ENCODE measurements at places on chromosomes 2 and 18.

DNA sequence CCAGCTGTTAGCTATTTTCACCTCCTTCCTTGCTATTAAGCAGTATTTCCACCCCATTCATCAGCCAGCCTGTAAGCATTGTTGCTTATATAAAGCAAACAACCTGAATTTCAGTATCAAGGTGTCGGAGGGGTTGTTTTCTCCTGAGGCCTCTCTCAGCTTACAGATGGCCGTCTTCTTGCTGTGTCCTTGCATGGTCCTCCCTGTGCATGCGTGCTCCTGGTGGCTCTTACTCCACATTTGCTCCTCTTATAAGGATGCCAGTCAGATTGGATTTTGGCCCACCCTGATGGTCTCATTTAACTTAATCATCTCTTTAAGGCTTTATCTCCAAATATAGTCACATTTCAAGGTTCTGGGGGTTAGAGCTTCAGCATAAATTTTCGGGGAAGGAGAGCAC is 2.6 kb downstream of the MAIP1 start:
- no peak for DNase-seq

- no peak for DNase-seq
Observed at GRCh38 chr2:74872389-74872836, 38.5 kb downstream of the HK2 start.

DNA sequence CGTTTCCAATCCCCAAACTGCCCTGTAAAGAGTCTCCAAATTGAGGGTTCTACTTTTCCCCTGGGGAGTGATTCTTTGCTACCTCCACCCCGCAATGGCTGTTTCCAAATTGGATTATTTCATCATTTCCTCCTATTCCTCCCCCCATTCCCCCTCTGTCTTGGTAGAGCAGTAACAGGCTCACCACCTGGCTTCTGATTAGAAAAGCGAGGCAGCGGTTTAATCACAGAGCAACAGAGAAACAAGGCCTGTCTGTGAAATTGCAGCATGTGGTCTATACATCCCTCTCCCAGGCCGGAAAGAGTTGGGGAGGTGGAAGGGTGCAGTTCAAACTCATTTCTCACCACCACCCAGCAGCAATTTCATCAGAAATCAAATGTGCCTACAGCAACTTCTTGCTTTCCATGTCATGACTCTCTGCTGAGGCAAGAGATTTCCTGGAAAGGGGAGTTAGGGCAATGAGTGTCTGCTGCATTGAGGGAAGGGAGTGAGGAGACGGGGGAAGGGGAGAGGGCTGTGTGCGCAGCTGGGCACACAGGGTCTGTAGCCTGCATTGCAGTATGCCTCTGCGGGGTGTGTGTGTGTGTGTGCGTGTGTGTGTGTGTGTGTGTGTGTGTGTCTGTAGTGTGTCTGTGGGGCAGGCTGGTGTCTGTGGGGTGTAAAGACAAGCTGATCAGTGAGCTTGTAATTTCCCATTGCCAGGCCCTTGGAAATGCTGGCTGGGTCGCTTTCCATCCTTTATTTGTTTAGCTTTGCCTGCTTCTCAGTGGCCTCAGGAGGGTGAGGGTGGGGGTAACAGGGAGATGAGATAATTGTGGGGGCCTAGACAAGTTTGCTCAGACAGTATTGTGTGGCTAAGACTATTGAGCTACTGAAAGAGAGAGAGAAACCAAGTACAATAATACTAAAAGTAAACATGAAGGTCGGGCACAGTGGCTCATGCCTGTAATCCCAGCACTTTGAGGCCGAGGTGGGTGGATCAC is 13.5 kb upstream of the IGFBP2 start:
- no peak for DNase-seq

DNA sequence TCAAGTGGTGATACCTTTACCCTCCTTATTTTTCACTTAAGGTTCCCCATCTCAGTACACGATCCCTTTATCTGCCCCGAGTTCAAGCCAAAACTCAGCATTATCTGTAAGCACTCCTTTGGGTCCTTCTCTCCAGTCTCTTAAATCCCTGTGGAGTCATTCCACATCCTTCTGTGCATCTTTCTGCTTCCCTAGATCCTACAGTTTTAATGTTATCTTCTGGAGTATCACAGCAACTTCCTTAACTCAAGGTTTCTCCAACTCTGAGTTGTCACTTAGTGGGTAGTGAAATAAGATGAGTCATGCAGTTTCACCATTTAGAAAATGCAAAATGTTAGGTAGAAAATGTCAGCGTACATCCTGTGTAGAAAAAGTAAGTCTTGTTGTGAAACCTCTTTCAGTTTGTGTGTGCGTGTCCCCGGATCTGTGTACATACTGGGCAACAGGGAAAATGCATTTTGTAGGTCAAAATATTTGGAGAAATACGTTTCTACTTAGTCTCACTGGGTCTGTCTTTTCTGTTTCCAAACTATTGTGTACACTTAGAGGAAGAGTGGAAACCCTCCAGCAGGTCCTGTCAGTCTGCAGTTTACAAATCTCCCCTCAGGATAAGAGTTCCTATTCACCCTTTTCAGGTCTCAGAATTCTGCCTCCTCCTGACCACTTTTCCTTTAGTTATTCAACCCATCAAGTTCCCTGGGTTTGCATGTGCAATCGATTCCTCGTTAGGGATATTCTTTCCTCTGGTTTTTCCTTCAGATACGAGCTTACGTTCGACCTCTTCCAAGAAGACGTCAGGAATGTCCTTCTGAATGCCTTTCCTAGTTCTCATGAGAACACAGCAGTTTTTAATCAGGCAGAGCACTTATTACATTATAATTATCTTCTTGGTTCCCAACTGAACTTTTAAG is 154.8 kb downstream of the TGIF1 start:
- DNase-seq, result no peak

GRCh38 chr2:110655701-110656100 is 22.2 kb downstream of the BUB1 start:
- no peak for DNase-seq

- DNase-seq, result no peak
Observed at GRCh38 chr2:96947949-96948833, 38.2 kb downstream of the FAM178B start.

- no peak for DNase-seq
Observed at GRCh38 chr18:77208964-77209363, 40.7 kb upstream of the GALR1 start.

- DNase-seq, result no peak
Observed at GRCh38 chr18:48230467-48231113, 178.6 kb downstream of the ZBTB7C start.

GRCh38 chr2:25623361-25623760 is 50.0 kb downstream of the DTNB start:
- no peak for DNase-seq

DNA sequence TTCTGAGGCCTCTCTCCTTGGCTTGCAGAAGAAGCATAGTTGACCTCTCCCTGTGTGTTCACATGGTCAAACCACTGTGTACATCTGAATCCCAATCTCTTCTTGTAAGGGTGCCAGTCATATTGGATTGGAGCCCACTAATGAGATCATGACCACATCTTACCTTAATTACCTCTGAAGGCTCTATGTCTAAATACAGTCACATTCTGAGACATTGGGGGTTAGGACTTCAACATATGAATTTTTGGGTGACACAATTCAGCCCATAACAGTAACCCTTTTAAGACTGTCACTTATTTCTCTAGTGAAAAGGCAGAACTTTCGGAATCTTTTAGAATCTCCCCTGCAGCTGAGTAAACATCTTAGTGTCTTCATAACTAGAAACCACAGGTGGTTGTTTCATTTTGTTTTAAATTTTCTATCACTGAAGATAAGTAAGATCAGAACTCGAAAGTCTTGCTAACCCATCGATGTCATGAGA is 33.3 kb downstream of the BMP10 start:
- no peak for DNase-seq

- no peak for DNase-seq
Observed at GRCh38 chr2:157264099-157264498, 6.6 kb downstream of the GALNT5 start.

DNA sequence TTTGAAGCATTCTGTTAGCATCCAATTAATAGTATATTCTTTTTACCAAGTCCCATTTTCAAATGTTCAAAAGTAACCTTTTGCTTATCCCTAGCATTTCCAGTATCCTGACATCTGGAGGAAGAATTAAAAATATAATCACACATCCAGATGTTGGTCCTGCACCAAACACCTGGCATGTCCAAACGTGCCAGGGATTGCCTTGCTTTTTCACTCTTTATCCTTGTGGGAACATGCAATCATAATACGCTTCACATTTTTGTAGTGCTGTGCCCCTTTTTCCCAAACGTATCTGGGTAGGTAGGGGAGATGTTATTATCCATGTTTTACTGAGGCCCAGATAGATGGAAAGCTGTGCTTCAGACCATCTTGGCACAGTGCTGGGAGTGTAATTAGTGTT is 133.0 kb downstream of the TPGS2 start:
- no peak for DNase-seq

DNA sequence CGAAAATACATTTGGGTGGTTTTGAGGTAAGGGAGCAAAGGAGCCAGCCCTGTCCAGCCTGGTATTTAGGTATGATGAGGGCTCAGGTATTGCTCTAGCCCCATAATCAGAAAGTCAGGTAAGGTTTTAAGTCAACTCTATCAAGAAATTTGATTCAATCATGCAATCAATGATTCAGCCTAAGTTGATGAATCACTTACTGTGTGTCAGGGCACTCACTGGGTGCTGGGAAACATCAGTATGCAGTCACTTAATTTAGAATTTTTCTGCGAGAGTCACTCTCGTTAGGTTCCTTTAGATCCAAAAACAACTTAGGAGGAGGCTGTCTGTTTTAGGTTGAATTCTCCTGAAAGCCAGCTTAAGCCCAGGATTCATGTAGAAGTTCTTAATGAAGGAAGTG is 17.7 kb upstream of the SERPINB2 start:
- no peak for DNase-seq

DNA sequence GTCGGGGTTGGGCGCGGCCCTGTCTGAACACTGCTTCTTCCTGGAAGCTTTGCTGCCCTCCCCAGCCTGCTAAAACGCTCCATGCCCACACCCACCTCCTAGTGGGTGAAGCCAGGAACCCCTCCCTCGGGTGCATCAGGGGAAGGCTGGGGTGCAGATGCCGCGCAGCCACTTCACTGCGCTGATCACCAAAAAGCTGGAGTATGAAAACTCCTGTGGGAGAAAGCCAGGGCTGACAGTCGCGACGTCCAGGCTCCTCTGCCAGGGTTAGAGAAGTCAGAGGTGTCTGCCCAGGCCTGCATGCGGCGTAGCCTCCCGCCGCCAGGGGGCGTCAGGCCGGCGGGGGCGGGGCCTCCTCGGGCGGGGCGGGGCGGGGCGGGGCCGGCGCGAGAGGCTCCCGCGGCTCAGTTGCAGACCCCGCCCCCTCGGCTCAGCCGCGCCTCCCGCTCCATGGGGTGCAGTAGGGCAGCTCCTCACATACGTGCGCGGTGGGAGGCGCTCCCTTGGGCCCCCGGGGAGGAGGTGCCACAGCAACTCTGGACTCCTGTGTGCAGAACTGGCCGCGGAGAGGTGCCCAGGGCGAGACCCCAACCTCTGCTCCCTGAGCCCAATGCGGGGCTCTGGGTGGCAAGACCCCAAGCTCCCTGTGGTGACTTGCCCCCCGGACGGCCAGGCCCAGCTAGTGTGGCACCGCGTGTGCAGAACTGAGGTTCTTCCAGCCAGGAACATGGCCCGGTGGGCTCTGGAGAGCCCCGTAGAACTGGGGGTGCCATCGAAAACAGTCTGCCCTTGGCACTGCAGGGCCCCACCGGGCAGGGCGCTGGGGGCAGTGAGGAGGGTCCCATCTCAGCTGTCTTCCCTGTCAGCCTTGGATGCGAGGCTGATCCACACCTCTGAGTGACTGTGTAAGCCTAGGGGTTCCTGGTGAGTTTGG is 1.8 kb upstream of the RNPEPL1 start:
- DNase-seq, result peak; percentile 94

- DNase-seq, result no peak
Observed at GRCh38 chr2:183063083-183063482, 15.5 kb upstream of the DUSP19 start.

- no peak for DNase-seq
Observed at GRCh38 chr18:55790296-55790695, 202.3 kb upstream of the TCF4 start.

DNA sequence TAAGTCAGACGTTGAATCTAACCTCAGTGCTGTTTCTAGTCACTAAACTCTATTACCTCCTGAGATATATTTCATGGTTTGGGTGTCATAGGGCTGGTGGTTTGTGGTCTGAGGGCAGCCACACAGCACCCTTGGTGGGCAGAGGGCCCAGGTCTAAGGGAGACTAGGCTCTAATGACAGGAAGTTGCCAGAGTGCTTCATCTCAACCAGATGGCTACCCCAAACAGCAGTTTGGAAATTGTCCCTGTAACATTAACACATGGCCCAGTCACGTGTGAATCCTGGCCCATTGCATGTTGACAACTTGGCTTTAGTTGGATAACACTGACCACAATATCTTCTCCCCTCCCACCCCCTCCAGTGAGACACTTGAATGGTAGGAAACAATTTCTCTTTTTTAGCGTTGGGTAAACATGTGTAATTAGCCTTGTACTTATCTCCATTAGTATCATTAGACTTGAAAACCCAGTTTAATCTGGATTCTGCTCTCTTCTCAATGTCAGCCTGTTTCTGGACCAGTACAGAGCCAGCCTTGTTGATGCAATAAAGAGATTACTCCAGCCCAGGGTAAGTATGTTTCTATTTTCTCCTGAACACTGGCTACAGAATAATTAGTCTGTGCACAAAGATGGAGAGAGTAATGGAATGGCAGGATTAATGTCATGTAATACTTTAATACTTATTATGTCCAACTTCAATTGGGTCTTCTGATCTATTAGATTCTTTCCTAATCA is 187.8 kb upstream of the SIX3 start:
- DNase-seq, result no peak

DNA sequence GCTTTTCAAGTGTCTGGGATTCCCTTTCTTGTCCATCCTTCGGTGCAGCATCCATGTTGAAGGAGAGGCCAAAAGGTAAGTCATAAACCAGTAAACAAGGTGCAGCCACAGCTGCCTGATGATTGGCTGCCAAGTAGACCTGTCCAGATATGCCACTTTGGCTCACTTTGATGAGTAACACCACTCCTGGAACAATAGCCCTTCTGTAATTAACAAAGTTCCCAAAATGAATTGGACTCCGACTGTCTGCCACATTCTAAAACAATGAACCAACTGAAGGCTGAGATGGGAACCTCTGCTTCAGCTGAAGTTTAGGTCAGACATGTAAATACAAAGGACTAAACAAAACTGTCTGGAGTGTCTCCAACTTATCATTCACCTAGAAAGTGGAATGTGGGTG is 82.2 kb upstream of the LGALSL start:
- no peak for DNase-seq

DNA sequence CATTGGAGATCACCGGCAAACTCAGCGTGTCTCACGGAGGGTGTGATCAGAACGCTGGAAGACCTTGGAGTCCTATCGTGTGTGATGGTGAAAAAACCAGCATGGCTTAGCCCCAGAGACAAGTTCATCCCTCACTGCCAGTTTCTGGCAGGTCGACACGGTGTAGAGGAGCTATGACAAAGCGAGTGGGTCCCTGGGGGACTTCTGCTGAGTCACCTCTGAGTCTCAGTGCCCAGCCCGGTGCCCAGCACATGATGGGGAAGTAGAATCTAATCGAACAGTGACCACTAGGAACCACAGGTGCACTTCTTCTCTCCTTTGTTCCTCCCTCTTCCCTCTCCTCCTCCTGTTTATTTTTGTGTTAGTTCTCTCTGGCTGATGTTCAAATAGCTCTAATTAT is 45.9 kb upstream of the KCNF1 start:
- no peak for DNase-seq

GRCh38 chr2:204726831-204727230 is 181.6 kb downstream of the PARD3B start:
- DNase-seq, result no peak

GRCh38 chr2:71611247-71611646 is 157.9 kb downstream of the DYSF start:
- DNase-seq, result no peak
